ENCODE measurements at places on chromosomes 3 and 15. TPM values are rescaled to one million over a fixed set of nuclear protein-coding genes. Genes with fewer than 3 reads are reported as not detected.
A peak's percentile ranks its signal among the peaks of the same experiment; 100 is the strongest.

DNA sequence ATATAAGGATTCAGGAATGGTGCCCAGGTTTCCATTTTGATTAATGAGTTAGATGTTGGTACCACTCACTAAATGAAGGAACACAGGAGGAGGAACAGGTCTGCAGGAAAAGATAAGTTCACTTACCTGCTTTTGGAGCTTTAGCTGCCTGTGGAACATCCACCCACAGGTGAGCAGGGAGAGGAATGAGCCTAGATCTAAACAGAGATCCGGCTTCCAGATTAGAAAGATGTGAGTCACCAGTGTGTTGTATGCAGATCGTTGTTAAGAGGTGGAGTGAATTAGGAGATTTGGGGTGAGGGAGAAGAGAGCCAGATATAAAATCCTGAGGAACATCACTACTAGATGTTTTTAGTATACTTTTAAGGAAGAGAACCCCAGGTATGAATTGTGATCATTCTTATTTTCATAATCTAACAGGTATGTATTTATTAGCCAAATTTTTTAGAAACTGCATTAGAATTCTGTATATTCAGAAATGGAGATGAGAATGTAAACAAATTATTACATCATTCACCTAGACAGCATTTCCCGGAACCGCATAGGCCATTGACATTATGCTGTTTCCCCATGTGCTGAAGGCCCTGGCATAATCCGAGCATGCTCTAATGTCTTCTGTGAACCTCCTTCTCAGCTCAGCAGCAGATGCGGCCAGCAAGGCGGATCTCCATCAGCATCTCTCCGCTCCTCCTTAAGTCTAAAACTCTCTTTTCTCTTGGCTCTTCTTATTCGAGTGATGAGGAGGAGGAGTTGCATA, 118.2 kb downstream of the KLHL25 start:
- no peak for DNase-seq

GRCh38 chr3:129417326-129417725, 11.1 kb downstream of the EFCAB12 start:
- DNase-seq: peak; percentile 78

GRCh38 chr15:89875741-89876140, 18.1 kb downstream of the AP3S2 start:
- DNase-seq: no peak

DNA sequence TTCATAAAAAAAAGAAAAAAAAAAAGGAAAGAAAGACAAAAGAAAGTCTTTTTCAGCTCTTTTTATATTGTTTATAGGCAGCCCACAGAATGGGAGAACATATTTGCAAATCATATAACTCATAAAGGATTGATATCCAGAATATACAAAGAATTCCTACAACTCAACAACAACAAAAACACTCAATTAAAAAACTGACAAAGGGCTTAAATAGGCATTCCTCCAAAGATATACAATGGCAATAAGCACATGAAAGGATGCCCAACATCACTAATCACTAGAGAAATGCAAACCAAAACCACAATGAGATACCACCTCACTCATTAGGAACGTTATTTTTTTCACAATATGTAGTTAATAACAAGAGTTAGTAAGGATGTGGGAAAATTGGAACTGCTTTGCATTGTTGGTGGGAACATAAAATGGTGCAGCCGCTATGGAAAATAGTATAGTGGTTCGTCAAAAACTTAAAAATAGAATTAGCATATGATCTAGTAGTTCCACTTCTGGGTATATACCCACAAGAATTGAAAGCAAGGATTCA, 54.2 kb upstream of the CMTM8 start:
- no peak for DNase-seq

GRCh38 chr3:121759541-121760202, 10.1 kb upstream of the GOLGB1 start:
- DNase-seq: no peak

GRCh38 chr15:40087068-40087810, 21.4 kb downstream of the BMF start:
- DNase-seq: no peak

GRCh38 chr15:92519709-92520108, 126.0 kb downstream of the ST8SIA2 start:
- no peak for DNase-seq

GRCh38 chr3:54999811-55000210, 72.0 kb upstream of the LRTM1 start:
- no peak for DNase-seq

GRCh38 chr3:148191966-148192365, 505.7 kb upstream of the AGTR1 start:
- no peak for DNase-seq

DNA sequence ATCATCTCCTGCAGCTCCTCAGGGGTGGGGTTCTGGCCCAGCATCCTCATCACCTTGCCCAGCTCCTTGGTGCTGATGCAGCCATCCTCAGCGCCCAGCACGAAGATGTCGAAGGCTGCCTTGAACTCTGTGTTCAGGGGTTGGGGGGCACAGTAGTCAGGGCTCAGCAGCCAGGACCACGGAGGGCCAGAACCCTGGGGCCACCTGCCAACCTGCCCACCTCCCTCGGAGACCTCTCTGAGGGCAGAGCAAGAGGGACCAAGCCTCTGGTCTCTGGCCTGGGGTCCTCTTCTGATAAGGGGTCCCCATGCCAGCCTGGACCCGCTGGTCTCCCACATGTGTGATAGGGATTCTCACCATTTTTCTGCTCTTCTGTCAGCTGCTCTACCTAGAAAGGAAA, 1.7 kb downstream of the TNNC1 start:
- DNase-seq: no peak

DNA sequence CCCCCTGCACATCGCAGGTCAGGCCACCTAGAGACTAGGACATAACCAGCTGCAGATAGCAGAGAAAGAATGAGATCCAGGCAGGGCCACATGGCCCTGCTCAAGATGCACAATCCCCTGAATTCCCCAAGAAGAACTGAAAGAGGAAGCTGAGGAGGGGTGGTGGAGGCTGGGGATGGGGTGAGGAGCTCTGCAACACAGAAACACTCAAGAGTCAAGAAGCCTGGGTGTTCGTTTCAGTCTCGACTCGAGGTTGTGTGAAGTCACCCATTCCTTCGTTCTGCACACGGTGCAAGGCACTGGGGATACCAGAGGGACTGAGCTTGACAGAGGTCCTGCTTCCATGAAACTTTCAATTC, 62.0 kb downstream of the TLE3 start:
- DNase-seq: no peak

GRCh38 chr3:25151281-25151902, 276.7 kb upstream of the RARB start:
- no peak for DNase-seq

DNA sequence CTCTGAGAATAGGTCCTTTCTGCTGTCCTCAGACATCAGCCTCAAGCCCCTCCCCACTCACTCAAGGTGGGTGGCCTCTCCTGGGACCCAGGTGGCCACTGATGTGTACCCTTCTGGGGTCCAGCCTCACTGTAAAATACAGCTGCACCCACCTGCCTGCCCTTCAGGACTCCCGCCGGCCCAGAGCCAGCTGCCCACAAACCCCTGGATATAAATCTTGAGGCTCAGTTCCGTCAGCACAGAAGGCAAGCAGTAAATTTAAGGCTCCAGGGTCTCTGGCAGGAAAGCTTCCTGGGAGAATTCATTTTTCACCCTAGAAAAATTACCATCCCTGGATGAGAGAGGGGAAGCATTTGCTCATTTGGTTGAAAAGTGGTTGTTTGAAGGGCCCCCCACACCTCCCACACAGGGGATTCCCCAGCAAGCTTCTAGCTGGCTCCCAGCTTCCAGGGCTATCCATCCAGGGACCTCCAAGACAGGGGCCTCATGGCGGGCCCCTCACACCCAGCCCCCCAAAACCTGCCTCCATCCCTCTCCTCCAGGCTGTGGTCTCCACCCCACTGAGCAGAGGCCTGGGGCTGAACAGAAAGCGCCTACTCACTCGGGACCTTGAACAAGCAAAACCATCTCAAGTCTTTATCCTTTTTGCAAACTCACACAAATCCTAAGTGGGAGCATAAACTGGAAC, 48.4 kb upstream of the GRIP2 start:
- DNase-seq: no peak

DNA sequence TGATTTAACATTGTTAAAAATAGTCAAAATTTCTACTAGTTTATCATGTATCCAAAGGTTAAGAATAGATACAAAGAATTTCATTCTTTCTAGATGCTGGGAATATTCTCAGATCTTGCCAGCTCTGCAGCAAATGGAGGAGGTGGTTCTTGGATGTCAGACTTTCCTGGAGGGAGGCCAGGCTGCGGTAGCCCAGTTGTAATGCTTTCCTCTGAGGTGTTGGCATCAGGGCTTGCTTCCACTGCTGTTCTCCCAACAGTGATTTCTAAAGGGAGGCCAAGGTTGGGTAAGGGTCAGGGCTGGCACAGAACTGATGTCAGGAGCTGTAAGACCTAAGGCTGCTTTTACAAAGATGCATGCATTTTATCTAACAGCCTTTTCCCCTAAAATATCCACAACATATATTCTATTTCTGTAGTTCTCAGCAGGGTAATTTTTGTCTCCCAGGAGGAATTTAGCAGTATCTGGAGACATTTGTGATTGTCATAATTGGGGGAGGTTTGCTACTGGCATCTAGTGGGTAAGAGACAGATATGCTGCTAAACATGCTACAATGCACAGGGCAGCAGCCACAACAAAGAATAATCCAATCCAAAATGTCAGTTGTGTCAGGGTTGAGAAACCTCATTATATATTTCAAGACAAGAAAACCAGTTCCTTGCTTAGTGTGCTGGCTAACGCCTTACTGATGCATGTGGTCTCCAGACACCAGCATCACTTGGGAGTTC, 42.0 kb upstream of the SPTSSB start:
- no peak for DNase-seq

Gene ERICH6
- polyA plus RNA-seq: 1.4 TPM

Gene SAMMSON
- polyA plus RNA-seq: 0.19 TPM

Gene WDR93
- 4.0 TPM for polyA plus RNA-seq

Gene CLDN16
- 43.0 TPM for polyA plus RNA-seq

Gene RAB6B
- 17.0 TPM for polyA plus RNA-seq

Gene SLC12A8
- polyA plus RNA-seq: 5.9 TPM
